Transverse colon (tissue), 4 donors: ENCODE measurements at places on chromosomes 3 and 15.
A peak's percentile ranks its signal among the peaks of the same experiment; 100 is the strongest.

- H3K27ac ChIP-seq: peak overlapping the region; percentile 84
- no peak overlapping the region for H3K4me3 ChIP-seq
- H3K4me1 ChIP-seq: peaks cover 59% of the 10 kb centered on the region
- no peaks in the 10 kb centered on the region for H3K27me3 ChIP-seq
- DNase-seq: no peak
These were observed 67.6 kb downstream of the ABTB1 start for GRCh38 chr3:127740136-127740915.

- no peak overlapping the region for H3K4me3 ChIP-seq
- no peak for DNase-seq
- no peak overlapping the region for H3K27ac ChIP-seq
- H3K27me3 ChIP-seq: no peaks in the 10 kb centered on the region
- H3K4me1 ChIP-seq: no peaks in the 10 kb centered on the region
- H3K36me3 ChIP-seq: no peaks in the 10 kb centered on the region
These were observed 787 bp downstream of the TRPM1 start for GRCh38 chr15:31100738-31101137.

GRCh38 chr15:89441295-89441812, 55.0 kb downstream of the RHCG start:
- no peaks in the 10 kb centered on the region for H3K4me1 ChIP-seq
- peaks cover 6% of the 10 kb centered on the region for H3K27me3 ChIP-seq
- H3K4me3 ChIP-seq: no peak overlapping the region
- no peaks in the 10 kb centered on the region for H3K36me3 ChIP-seq

DNA sequence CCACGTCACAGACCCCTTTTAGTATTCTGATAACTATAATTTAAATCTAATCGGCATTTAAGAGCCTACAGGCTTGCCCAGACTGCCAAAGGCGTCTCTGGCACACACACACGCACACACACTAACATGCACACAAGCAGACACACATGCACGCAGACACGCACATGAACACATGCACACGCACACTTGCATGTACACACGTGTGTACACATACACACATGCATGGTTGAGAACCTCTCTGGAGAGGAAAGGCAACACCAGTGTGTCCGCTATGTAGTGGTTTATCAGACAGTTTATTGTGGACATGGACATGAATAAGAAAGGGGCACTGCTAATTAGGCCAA, 102.1 kb downstream of the FBLN2 start:
- H3K27ac ChIP-seq: no peak overlapping the region
- peaks cover 36% of the 10 kb centered on the region for H3K27me3 ChIP-seq

DNA sequence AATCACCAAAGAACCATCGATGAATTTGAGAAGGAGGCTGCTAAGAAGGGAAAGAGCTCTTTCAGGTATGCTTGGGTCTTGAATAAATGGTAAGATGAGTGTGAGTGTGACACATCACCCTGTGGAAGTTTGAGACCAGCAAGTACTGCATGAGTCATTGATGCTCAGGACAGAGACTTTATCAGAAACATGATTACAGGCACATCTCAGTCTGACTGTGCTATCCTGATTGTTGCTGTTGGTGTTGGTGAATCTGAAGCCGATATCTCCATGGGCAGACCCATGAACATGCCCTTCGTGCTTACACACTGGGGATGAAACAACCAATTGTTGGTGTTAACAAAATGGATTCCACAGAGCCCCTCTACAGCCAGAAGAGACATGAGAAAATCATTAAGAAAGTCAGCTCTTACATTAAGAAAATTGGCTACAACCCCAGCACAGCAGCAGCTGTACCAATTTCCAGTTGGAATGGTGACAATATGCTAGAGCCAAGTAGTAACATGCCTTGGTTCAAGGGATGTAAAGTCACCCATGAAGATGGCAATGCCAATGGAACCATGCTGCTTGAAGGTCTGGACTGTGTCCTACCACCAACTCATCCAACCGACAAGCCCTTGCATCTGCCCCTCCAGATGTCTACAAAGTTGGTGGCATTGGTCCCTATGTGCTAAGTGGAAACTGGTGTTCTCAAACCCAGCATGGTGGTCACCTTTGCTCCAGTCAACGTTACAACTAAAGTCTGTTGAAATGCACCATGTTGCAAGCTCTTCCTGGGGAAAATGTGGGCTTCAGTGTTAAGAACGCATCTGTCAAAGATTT, 20.5 kb downstream of the TM4SF4 start:
- peaks cover 5% of the 10 kb centered on the region for H3K27me3 ChIP-seq
- no peak overlapping the region for H3K4me3 ChIP-seq
- no peak overlapping the region for H3K27ac ChIP-seq
- no peaks in the 10 kb centered on the region for H3K4me1 ChIP-seq

GRCh38 chr15:98763179-98763578, 114.8 kb downstream of the IGF1R start:
- no peaks in the 10 kb centered on the region for H3K36me3 ChIP-seq
- H3K27ac ChIP-seq: no peak overlapping the region
- no peak overlapping the region for H3K4me3 ChIP-seq
- H3K27me3 ChIP-seq: no peaks in the 10 kb centered on the region

DNA sequence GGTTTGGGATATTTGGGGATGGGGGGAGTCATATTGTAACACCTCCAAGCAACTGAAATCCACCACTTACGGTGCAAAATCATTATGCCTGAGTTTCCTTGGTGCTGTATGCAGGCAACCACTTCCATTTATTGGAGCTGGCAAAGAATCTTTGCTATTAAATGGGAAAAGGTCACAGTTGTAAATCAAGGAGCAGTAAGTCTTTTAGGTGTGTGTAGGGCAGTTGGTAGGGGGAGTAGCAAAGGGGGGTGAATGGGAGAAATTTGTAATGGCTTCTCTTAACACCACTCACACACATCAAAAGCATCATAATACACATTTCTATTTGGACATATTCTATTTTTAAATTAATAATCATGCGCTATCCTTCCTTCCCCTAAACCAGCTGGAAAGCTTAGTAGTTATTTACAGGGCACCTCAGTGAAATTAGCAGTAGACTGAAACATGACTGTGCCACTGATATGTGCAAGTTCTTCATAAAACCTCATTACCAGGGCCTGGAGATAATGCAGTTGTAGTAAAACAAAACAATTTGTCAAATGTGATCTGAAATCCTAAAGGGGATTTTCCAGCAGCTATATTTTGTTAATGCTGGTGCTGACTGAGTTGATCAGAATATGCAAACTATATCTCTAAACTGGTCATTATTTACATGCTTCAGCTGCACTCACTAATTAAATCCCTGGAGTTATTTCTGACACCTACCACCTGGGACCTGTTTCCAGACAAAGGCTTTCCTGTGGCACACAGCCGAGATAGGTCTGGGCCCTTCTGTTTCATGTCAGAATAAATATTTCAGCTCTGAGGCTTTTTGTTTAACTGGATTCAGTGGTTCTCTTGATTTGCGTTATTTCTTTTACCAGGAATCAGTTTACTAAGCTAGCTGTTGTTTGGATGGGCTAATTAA, 90.1 kb downstream of the B3GALNT1 start:
- no peaks in the 10 kb centered on the region for H3K4me1 ChIP-seq
- H3K27me3 ChIP-seq: no peaks in the 10 kb centered on the region
- no peak overlapping the region for H3K27ac ChIP-seq

DNA sequence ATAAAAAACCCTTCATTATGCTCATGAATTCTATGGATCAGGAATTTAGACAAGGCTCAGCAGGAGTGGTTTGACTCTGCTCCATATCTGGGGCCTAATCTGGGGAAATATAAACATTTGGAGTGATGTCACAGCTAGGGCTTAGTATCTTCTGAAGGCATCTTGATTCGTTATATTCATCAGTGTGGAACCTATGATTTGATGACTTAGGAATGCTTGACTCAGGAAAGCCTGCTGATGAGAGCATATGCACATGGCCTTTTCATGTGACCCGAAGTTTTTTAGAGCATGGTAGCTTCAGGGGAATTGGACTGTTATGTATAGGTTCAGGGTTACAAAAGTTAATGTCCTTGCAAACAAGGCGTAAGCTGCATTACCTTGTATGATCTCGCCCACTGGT, 184.9 kb upstream of the LRRC3B start:
- H3K4me3 ChIP-seq: no peak overlapping the region
- no peaks in the 10 kb centered on the region for H3K4me1 ChIP-seq
- no peak for DNase-seq
- no peaks in the 10 kb centered on the region for H3K27me3 ChIP-seq
- H3K36me3 ChIP-seq: no peaks in the 10 kb centered on the region
- H3K27ac ChIP-seq: no peak overlapping the region

GRCh38 chr15:70185251-70185711, 87.6 kb upstream of the TLE3 start:
- DNase-seq: no peak
- no peaks in the 10 kb centered on the region for H3K4me1 ChIP-seq
- no peak overlapping the region for H3K27ac ChIP-seq
- no peak overlapping the region for H3K4me3 ChIP-seq
- no peaks in the 10 kb centered on the region for H3K27me3 ChIP-seq

DNA sequence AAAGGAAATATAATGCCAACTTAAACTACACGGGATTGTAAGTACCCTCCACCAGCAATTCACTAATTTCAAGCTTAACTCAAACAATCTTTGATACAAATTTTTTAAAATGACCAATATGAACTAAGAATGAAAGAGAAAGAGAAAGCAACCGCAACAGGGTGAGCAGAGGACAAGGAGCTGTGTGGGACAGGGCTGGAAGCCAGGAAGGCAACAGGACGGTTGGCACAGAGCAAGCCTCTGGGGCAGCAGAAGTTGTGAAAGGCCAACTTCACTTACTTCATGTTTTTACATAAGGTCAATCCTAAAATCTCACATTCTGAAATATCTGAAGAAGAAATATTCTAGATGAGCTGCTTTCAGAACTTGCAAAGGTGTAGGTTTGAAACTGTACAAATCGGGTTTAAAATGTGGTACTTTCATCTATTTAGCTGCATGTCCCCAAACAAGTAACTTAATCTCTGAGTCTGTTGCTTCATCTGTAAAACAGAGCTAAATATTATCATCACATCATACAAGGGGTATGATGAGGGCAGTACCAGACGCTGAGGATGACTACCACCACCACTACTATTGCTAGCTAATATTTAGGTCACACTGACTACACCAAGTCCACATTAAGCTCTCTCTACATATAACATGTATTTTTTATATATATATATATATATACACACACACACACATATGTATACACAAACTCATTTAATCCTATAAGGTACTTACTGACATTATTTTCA, 101.7 kb downstream of the IGSF11 start:
- no peaks in the 10 kb centered on the region for H3K27me3 ChIP-seq
- no peak overlapping the region for H3K4me3 ChIP-seq
- H3K27ac ChIP-seq: no peak overlapping the region
- DNase-seq: no peak

DNA sequence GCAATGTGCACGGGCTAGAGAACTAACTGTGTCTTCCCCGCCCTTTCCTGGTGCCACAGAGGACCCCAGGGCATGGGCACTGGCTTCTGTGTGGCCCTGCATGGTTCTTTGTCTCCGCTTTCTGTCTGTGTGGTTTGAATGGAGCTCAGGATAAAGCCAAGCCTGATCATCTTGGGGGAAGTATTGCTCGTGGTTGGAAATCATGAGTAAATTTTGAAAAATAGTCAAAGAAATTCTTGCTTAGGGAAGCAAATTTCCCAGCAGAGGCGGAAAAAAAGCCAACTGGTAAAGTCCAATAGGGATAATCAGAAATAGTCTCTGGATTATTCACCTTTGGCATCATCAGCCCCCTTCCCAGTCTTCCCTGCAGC, 55.4 kb downstream of the MAGEF1 start:
- H3K27me3 ChIP-seq: no peaks in the 10 kb centered on the region
- no peaks in the 10 kb centered on the region for H3K36me3 ChIP-seq
- H3K4me1 ChIP-seq: no peaks in the 10 kb centered on the region
- no peak overlapping the region for H3K4me3 ChIP-seq
- H3K27ac ChIP-seq: no peak overlapping the region

- H3K36me3 ChIP-seq: no peaks in the 10 kb centered on the region
- H3K27ac ChIP-seq: no peak overlapping the region
- DNase-seq: no peak
- no peaks in the 10 kb centered on the region for H3K4me1 ChIP-seq
These were observed 74.3 kb downstream of the CORO2B start for GRCh38 chr15:68653031-68653635.

DNA sequence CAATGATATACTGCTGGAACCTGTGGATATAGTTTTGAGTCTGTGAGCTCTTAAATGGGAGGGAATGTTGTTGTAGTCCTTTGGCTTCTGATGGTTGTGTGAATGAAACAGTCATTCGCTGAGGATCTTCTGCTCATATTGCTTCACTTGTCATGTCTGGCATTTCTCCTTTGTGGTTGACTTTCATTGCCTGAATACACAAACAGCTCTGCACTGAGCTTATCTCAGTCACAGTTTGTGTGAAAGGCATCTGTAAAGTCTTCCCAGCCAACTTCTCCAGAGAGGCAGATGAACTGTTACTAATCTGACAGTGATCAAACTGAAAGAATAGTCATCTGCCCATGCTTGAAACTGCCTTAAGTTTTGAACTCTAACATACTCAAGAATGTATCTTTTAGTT, 59.8 kb downstream of the TMED3 start:
- DNase-seq: no peak
- no peaks in the 10 kb centered on the region for H3K36me3 ChIP-seq
- no peak overlapping the region for H3K27ac ChIP-seq
- no peaks in the 10 kb centered on the region for H3K27me3 ChIP-seq

- no peaks in the 10 kb centered on the region for H3K27me3 ChIP-seq
- H3K4me1 ChIP-seq: peaks cover 5% of the 10 kb centered on the region
- H3K27ac ChIP-seq: peak overlapping the region; percentile 80
- H3K36me3 ChIP-seq: no peaks in the 10 kb centered on the region
- no peak for DNase-seq
These were observed 33.3 kb upstream of the HACD2 start for GRCh38 chr3:123618076-123618708.

GRCh38 chr15:90860942-90861675, 7.3 kb upstream of the FURIN start:
- peaks cover 10% of the 10 kb centered on the region for H3K4me1 ChIP-seq
- no peaks in the 10 kb centered on the region for H3K27me3 ChIP-seq
- H3K36me3 ChIP-seq: no peaks in the 10 kb centered on the region
- no peak overlapping the region for H3K4me3 ChIP-seq
- H3K27ac ChIP-seq: no peak overlapping the region

DNA sequence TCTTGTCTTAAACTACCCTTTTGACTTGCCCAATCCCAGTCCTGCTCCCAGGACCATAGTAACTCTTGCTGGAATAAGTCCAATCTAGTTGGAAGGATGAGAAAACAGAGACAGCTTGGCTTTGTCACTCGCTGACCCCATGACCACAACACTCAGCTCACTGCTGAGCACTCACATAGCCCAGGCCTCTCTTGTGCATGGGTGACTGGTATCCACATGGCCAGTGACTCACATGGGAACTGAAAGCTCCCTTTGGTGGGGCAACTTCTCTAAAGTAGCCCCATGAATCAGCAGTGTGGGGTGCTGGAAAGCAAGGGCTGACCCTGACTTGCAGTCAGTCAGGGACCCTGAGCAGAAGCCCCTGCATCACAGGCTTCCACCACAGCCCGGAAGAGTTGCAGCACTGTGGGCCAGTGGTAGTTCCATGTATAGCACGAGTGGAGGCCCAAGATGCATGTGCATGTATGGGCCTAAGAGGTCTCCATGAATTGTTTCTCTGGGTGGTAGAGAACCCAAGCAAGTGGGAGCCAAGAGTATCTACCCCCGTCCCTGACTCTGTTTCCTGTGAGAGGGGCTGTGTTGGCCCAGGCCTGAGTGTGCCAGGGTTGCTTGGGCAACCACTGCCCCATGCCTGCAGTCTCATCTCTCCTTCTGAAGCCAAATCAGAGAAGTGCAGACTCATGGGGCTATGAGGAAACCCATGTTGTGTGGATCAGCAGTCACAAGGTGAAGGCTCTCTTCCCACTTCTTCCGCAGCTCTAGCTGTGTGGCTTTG, 62.1 kb upstream of the XCR1 start:
- no peaks in the 10 kb centered on the region for H3K27me3 ChIP-seq
- H3K36me3 ChIP-seq: no peaks in the 10 kb centered on the region
- peak overlapping the region; percentile 48 for H3K27ac ChIP-seq
- H3K4me3 ChIP-seq: no peak overlapping the region
- DNase-seq: peak; percentile 58
- peaks cover 3% of the 10 kb centered on the region for H3K4me1 ChIP-seq
